ENCODE measurements at places on chromosomes 7 and 10. TPM values are rescaled to one million over a fixed set of nuclear protein-coding genes. Genes with fewer than 3 reads are reported as not detected.

DNA sequence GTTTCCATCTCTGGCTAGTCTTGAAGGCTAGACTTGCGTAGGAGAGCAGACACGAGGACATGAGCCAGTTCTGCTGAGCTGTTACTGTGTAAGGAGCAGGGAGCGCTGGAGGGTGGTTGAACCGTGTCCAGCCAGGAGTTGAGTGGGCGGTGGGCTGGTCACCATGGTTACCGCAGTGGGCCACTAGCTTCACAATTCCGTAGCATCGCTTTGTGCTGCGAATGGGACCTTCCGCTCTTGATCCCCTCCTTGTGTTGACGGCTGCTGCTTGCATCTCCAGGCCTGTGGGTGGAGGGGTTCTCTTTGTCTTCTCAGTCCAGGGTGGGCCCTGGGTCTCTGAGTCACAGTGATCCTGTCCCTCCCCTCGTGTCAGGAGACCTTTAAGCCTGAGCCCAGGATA is 49.4 kb upstream of the OCM start:
- no peaks in the 10 kb centered on the region for H3K27me3 ChIP-seq
- H3K4me3 ChIP-seq, result no peak overlapping the region
- H3K27ac ChIP-seq, result peak overlapping the region; percentile 55
- H3K4me1 ChIP-seq, result no peaks in the 10 kb centered on the region

DNA sequence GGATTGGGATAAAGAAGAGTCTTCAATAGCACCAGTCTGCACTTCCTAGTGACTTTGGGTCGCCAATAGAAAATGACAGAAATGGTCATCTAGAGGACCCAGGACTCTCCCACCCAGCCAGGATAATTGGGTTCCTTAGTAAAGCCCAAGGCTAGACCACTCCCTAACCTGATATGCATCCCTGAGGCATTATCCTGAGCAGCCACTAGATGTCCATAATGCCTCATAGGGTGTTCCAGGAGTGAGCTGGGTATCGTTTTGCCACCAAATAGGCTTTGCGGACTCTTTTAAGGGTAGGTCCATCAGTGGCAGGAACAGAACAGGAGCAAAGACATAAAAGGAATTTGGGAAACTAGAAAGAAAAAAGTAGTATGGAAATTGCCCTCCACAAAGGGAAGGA is 4.5 kb upstream of the LRRC4 start:
- no peaks in the 10 kb centered on the region for H3K4me1 ChIP-seq
- no peak overlapping the region for H3K4me3 ChIP-seq
- H3K36me3 ChIP-seq, result no peaks in the 10 kb centered on the region
- no peaks in the 10 kb centered on the region for H3K27me3 ChIP-seq

GRCh38 chr10:46299286-46299535 is 12.4 kb downstream of the ANTXRL start:
- H3K36me3 ChIP-seq, result no peaks in the 10 kb centered on the region
- no peak overlapping the region for H3K27ac ChIP-seq
- no peak for DNase-seq
- no peaks in the 10 kb centered on the region for H3K4me1 ChIP-seq
- no peak overlapping the region for H3K4me3 ChIP-seq

DNA sequence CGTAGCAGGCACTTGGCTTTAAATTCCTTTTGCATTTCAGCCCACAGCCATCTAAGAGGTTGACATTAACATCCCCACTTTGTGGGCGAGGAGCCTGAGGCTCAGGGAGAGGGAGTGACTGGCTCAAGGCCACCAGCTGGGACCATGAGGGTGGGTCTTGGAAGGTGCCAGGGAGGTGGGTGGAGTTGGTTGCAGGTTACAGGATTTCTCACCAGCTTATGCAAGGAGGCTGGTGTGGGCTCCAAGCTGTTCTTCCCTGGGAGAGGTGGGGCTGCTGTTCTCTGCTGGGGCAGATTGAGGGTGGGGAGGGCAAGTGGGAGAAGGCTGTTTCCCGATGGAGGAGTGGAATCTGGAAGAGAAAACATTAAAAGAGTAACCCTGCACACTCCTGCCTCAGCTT is 14.1 kb upstream of the C10orf95 start:
- no peak overlapping the region for H3K27ac ChIP-seq
- no peaks in the 10 kb centered on the region for H3K27me3 ChIP-seq
- DNase-seq, result no peak
- H3K4me1 ChIP-seq, result peaks cover 10% of the 10 kb centered on the region
- H3K36me3 ChIP-seq, result 0 out of 2 replicates have a peak, but pooled peaks cover 3% of the 10 kb centered on the region
- H3K4me3 ChIP-seq, result no peak overlapping the region

DNA sequence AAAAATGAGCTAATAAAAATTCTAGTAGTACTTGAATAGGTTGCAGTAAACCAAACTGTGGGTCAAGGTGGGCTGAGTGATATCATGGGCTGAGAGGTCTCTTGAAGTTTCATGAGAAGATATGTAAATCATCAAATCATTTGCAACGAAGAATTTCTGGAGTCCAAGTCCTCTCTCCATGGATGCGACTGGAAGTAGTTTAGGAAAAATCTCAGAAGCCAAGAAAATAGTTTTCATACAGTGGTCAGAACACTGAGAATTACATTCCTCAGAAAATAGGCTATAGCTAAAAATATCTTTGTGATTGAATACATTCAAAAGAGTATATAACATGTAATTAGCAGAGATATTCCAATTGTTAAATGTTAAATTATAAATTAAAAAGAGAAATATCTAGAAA is 3.6 kb upstream of the IFIT1 start:
- H3K36me3 ChIP-seq, result no peaks in the 10 kb centered on the region
- no peaks in the 10 kb centered on the region for H3K27me3 ChIP-seq
- H3K4me1 ChIP-seq, result peaks cover 2% of the 10 kb centered on the region
- H3K4me3 ChIP-seq, result no peak overlapping the region

DNA sequence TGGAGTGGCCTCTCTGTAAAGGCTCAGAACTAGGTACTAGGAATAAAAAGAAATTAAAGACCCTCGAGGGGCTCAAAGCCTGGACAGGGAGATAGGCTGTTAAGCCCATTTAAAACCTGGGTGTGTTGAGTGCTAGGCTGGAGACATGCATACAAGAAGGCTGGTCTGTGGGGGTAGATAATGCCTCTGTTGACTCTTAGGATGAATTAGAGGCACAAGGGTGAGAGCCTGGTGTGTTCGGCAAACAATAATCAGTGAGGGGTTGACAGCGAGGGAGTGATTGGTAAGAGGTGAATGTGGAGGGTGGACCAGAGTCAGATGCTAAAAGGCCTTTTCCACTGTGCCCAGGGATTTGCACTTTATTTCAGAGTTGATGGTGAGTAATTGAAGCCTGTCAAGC is 12.7 kb downstream of the GSTO2 start:
- H3K27ac ChIP-seq, result no peak overlapping the region
- no peaks in the 10 kb centered on the region for H3K4me1 ChIP-seq
- H3K36me3 ChIP-seq, result no peaks in the 10 kb centered on the region
- H3K27me3 ChIP-seq, result no peaks in the 10 kb centered on the region
- H3K4me3 ChIP-seq, result no peak overlapping the region

- no peak overlapping the region for H3K4me3 ChIP-seq
- no peaks in the 10 kb centered on the region for H3K27me3 ChIP-seq
Observed at GRCh38 chr7:51075681-51076580, 240.7 kb downstream of the COBL start.

DNA sequence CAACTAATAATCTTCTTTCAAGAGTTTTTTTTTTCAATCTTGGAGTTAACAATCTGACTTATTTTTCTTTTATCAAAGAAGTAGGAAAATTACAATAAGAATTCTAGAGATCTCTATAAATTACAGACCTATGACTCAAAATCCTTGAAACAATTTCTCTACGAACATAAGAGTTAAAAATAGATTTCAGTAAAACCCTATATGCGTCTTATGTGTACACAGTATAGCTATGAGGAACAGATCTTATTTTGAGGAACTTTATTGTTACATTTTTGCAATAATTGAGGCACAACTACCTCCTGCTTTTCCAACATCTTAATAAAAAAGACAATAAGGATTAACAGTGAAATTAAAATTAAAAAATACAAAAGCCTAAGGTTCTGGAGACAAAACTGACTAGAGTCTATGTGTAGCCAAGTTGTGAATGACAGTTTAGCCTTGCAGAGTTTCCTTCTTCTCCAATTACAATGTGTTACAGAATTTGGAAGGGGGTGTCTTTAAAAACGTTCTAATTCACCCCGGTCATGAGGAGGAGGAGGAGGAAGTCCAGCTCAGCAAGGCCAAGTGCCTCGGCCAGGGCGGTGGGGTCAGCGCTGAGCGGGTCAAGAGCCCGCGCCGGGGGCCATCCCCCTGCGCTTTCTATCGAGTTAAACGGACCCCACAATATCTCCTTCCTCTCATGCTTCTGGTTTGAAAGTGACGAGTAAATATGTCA is 40.5 kb downstream of the AMZ1 start:
- H3K27me3 ChIP-seq, result no peaks in the 10 kb centered on the region
- H3K27ac ChIP-seq, result no peak overlapping the region
- H3K4me3 ChIP-seq, result no peak overlapping the region
- H3K4me1 ChIP-seq, result no peaks in the 10 kb centered on the region

- H3K27me3 ChIP-seq, result no peaks in the 10 kb centered on the region
- H3K36me3 ChIP-seq, result no peaks in the 10 kb centered on the region
- H3K4me1 ChIP-seq, result no peaks in the 10 kb centered on the region
- H3K27ac ChIP-seq, result no peak overlapping the region
- no peak for DNase-seq
Observed at GRCh38 chr7:66265566-66265965, 60.4 kb downstream of the TPST1 start.

GRCh38 chr10:118108194-118109026 is 61.7 kb upstream of the RAB11FIP2 start:
- H3K4me1 ChIP-seq, result no peaks in the 10 kb centered on the region
- no peaks in the 10 kb centered on the region for H3K36me3 ChIP-seq
- no peak overlapping the region for H3K4me3 ChIP-seq
- no peaks in the 10 kb centered on the region for H3K27me3 ChIP-seq
- no peak overlapping the region for H3K27ac ChIP-seq

DNA sequence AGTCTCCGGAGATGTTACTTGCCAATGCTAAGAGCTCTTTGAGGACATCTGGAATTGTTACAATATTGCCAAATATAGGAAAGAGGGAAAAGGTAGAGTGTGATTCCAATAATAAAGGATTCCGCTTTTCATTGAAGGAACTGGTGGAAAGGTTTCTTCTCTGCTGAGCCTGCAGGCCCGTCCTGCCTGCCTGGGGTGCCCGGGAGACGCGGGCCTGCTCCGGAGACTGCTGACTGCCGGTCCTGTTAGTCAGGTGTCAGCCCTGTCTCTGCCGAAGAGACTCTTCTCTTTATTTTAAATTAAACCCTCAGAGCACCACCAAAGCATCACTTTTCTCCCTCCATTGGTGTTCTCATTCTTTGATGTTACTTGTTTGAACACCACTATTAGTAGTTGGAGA is 2.2 kb downstream of the EGFR start:
- no peak overlapping the region for H3K4me3 ChIP-seq
- no peaks in the 10 kb centered on the region for H3K36me3 ChIP-seq
- peaks cover 6% of the 10 kb centered on the region for H3K4me1 ChIP-seq
- DNase-seq, result no peak
- no peak overlapping the region for H3K27ac ChIP-seq
- H3K27me3 ChIP-seq, result peaks cover 15% of the 10 kb centered on the region

DNA sequence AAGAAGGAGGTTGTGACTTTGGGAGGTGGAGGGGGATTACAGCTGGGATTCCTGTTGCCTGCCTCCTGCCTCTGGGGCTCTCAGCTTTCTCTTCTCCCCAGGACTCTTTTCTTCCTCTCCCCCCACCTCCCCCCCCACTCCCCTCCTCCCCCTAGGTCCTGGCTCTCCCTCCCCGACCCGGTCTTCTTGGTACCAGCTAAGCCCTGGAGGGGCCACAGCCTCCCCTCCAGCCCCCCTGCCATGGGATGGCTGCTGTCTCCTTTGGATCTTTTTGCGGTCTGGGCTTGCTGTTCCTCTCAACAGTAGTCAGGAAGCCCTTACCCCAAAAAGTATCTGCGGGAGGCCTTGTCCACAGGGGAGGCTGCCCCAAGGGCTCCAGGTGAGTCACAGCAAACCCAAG is 33.5 kb upstream of the LEP start:
- no peak overlapping the region for H3K4me3 ChIP-seq
- H3K36me3 ChIP-seq, result no peaks in the 10 kb centered on the region

DNA sequence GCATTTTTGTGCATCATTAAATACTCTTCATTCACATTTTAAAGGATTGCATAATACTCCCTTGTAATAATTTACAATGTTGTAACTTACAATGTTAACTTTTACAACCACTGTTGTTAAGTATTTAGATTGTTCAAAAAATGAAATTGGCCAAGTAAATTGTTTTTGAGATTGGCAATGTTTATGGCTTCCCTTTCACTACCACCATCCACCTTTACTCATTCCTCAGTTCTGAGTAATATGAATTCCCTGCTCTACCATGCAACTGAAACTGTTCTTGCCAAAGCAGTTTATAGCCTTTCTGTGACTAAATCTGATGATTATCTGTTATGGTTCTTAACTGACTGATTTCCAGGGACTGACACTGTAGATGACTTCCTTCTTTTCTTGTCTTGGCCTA is 80.5 kb upstream of the TMEM106B start:
- H3K36me3 ChIP-seq, result no peaks in the 10 kb centered on the region
- H3K27me3 ChIP-seq, result no peaks in the 10 kb centered on the region
- no peak overlapping the region for H3K4me3 ChIP-seq
- no peak for DNase-seq
- H3K27ac ChIP-seq, result no peak overlapping the region

DNA sequence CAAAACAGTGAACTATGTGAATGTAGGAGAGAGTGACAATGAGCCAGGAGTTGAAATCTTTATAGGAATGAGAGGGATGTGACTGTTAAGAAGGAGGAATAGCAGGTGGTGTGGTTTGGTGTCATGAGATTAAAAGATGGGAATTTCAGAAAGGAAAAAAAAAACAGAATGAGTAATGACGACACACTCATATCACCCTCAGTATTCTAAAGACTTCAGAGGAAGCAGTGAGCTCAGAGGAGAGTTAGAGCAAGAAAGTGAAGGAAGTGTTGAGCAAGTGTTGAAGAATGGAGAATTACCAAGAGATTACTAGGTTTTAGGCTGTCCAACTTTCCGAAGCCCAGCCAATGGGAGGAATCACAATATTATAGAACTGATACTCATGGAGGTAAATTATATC is 220.5 kb upstream of the HGF start:
- no peak overlapping the region for H3K4me3 ChIP-seq
- H3K4me1 ChIP-seq, result no peaks in the 10 kb centered on the region
- no peaks in the 10 kb centered on the region for H3K36me3 ChIP-seq

GRCh38 chr7:109639561-109639960 is 1069.9 kb downstream of the DNAJB9 start:
- H3K4me3 ChIP-seq, result no peak overlapping the region
- peaks cover 4% of the 10 kb centered on the region for H3K4me1 ChIP-seq
- no peak for DNase-seq
- H3K36me3 ChIP-seq, result no peaks in the 10 kb centered on the region
- no peak overlapping the region for H3K27ac ChIP-seq

The CDH23 gene
- 1.9 TPM for total RNA-seq

The CYP3A5 gene
- total RNA-seq, result not detected

The DNAJC2 gene
- total RNA-seq, result 44.2 TPM

The ARHGAP22 gene
- 11.2 TPM for total RNA-seq
